Glomerular endothelial cell (primary cell): ENCODE measurements at places on chromosomes 11 and 22. TPM values are rescaled to one million over a fixed set of nuclear protein-coding genes. Genes with fewer than 3 reads are reported as not detected.

The THOC5 gene
- 41.0 and 50.9 TPM in 2 replicates for total RNA-seq

The CBY1 gene
- 23.7 and 28.0 TPM in 2 replicates for total RNA-seq

The KRTAP5-7 gene
- not detected in 2 replicates for total RNA-seq

The MRGPRX4 gene
- total RNA-seq: not detected in 2 replicates

The PIH1D2 gene
- total RNA-seq: 0.41 and 1.5 TPM in 2 replicates

The GVQW3 gene
- total RNA-seq: 0.53 and 1.3 TPM in 2 replicates

DNA sequence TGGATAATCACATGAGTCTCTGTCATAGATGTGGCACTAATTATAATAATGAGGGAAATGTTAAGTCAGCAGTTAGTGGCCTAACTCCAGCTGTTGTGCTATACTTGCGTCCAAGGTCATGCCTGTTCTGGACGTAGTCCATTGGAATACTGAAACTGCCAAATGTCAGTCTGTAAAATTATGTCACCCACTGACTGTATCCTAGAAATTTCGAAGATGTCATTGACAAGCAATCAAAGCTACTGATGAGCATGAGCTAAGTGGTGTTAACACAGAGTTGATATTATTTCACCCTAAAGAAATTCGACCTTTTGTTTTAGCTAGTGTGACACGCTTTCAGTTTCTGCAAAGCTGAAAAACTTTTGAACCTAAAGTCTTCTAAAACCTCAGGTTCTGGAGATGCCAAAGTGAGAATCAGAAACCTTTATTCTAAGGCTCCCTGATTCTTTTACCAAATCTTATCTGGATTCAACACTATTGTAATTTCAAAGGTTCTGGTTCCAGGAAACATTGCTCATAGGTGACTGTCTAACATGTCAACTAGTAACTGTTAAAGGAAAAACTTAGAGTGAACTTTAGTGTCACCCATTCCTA is 14.9 kb upstream of the ME3 start:
- no peak for DNase-seq

DNA sequence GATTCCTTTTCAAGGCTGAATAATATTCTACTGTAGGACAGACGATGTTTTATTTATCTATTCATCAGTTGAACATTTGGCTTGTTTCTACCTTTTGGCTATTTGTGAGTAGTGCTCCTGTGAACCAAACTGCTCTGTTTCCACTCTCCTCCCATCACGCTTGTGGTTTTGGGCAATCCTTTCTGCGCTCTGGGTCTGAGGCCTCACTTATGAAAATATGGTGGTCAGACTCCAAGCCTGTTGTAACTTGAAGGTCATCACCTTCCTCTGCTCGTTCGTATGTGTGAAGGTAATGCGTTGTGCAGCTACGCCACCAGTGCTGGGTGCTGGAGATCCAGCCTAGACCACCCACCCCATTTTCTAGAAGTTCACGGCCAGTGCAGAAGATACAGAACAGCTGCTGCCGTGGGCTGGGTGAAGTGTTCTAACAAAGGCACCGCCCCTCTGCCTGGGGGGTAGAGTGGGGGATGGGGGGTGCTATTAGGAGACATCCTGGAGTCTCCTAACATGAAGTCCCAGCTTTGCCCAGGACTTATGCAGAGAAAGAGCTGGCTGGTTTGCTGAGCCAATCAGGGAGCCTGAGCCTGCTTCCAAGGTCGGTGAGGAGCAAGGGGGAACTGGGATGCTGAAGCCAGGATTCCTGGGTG is 21.0 kb downstream of the PTPN5 start:
- DNase-seq: no peak

DNA sequence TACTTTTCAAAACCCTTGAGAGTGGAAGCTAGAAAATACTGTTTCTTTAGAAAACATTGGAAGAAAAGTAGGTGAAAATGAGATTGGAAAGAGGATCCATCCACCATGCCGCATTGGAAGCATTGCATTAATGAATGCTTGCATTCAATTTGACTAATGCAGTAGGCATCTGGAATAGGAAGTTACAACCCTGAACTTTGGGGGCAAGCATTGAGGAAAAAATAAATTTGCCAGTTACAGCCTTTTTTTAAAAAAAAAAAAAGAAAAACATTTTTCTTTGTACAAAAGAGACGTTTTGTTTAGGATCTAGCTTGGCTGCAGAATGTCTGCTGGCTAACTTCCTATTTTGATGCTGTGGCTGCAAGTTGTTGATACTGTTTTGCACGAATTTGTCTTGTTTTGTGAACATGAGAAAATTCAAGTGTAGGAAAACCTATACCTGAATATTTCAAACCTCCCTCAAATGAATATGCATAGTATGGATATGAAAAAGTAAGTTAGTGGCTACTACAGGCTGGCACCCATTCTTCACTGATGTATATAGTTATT is 28.1 kb downstream of the RTN3 start:
- DNase-seq: no peak

GRCh38 chr11:93361435-93361834 is 30.9 kb downstream of the DEUP1 start:
- no peak for DNase-seq

GRCh38 chr11:102317768-102318103 is 452 bp downstream of the BIRC3 start:
- no peak for DNase-seq

DNA sequence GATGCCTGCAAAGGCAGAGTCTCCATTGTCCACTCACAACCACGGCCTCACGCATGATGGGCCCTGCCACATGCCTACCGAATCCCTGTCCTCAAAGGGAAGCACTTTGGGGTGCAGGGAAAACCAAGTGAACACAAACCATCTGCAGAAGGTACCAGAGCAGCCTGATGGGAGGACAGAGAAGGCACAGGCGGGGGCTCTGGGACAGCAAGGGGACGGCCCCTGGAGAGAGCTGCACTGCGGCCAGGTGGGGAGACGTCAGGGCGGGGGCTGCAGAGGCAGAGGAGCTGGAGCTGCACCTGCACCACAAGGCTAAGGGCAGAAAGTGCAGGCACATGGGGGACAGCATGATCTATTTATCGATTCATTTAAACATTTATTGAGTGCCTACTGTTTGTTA is 1056.0 kb downstream of the TBC1D22A start:
- no peak for DNase-seq

GRCh38 chr22:28116219-28116673 is 197.2 kb upstream of the PITPNB start:
- DNase-seq: no peak

GRCh38 chr11:16155448-16155847 is 200.9 kb downstream of the SOX6 start:
- DNase-seq: no peak
